ENCODE measurements at places on chromosomes 5 and 9.

- DNase-seq: no peak
Observed at GRCh38 chr9:135409286-135410200, 70.0 kb upstream of the PPP1R26 start.

DNA sequence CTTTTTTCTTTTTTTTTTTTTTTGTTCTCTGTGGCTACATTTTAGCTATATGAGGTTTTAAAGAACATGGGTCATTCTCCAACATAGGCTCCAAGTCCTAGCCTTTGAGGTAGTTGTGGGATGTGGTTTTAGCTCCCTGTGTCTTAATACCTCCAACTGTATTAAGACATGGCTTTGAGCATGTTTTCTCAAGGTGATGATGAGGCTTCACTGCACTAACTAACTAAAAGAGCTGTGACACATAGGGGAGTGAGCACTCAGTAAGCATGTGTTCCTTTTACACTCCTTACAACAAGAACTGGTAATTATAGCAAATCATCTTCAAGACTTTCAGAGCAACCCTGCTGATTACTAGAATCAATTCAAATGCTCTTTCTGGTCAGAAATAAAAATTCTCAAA, 333.6 kb upstream of the CCNH start:
- no peak for DNase-seq

- no peak for DNase-seq
Observed at GRCh38 chr9:108273988-108274387, 581.8 kb downstream of the ACTL7B start.

GRCh38 chr5:52735139-52735538, 52.6 kb upstream of the ITGA1 start:
- no peak for DNase-seq

GRCh38 chr5:66722686-66723085, 126.5 kb downstream of the MAST4 start:
- no peak for DNase-seq

- no peak for DNase-seq
Observed at GRCh38 chr5:5270958-5271785, 131.0 kb downstream of the ADAMTS16 start.

DNA sequence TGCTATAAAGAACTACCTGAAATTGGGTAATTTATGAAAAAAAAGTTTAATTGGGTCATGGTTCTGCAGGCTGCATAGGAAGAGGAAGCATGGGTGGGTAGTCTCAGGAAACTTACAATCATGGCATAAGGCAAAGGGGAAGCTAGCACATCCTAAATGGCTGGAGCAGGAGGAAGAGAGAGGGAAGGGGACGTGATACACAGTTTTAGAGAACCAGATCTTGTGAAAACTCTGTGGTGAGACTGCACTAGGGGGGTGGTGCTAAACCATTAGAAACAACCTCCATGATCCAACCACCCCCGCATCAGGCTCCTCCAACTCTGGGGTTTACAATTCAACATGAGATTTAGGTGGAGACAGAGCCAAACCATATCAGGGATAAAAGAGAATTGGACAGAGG, 624.2 kb downstream of the PRR16 start:
- no peak for DNase-seq

- DNase-seq: no peak
Observed at GRCh38 chr9:21047281-21047691, 15.8 kb upstream of the HACD4 start.

GRCh38 chr5:39998518-39998917, 573.7 kb upstream of the DAB2 start:
- DNase-seq: no peak

DNA sequence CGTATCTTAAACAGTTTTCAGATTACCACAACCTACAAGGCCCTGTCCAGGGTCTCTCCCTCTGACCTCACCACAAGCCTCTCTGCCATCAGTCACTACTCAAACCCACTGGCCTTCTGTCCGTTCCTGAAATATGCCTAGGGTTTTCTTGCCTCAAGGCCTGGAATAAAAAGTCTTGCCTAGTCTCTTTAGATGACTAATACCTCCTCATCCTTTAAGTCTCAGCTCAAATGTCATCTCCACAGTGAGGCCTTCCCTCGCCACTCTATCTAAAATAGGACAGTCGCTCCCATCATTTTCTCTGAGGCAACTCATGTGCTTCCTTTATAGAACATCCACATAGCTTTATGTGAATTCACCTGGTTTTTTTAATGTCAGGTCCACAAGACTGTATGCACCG, 5.2 kb downstream of the DENND1A start:
- no peak for DNase-seq

GRCh38 chr9:126615791-126616447, 2.2 kb downstream of the LMX1B start:
- DNase-seq: no peak

DNA sequence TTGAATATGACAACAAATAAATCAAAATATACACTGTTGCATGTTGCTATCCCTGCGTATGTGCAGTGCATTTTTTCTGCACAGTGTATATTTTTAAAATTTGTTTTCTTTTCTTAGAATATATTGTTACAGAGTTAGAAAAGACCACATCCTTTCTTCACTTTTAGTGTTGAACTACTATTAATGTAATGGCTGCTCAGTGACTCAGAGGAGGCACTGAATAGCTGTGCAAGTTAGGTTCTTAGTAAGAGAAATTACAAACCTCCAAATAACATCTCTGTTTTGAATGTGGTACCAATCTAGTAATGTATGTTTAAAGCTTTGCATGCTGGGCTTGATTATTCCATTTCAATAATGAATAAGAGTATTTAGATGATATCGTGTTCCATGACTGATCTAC, 208.9 kb upstream of the PRR16 start:
- DNase-seq: no peak

- DNase-seq: no peak
Observed at GRCh38 chr5:180047667-180048066, 23.9 kb downstream of the RNF130 start.

GRCh38 chr9:93317495-93318094, 133.7 kb downstream of the WNK2 start:
- no peak for DNase-seq

DNA sequence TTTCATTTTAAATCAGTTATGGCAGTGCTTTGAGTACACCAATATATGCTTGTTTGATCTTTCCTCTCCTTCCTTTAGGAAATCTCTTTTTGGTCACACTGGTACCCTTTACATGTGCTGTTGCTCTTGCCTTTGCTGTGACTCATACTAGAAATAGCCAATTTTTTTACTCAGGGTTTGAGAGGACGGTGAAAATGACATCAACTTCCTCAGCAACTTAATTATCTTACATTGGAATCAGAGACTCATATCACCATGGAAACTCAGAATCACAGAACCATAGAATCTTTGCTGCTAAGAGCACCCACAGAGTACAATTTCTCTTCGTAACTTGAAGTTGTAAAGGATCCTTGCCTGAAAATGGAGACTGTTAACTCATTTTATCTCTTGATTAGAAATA, 13.8 kb upstream of the ZNF300 start:
- no peak for DNase-seq

GRCh38 chr9:109441296-109441695, 56.8 kb downstream of the PTPN3 start:
- DNase-seq: no peak

- DNase-seq: no peak
Observed at GRCh38 chr9:133967024-133967741, 24.9 kb downstream of the VAV2 start.

- no peak for DNase-seq
Observed at GRCh38 chr9:72457366-72457765, 64.0 kb upstream of the TMC1 start.

DNA sequence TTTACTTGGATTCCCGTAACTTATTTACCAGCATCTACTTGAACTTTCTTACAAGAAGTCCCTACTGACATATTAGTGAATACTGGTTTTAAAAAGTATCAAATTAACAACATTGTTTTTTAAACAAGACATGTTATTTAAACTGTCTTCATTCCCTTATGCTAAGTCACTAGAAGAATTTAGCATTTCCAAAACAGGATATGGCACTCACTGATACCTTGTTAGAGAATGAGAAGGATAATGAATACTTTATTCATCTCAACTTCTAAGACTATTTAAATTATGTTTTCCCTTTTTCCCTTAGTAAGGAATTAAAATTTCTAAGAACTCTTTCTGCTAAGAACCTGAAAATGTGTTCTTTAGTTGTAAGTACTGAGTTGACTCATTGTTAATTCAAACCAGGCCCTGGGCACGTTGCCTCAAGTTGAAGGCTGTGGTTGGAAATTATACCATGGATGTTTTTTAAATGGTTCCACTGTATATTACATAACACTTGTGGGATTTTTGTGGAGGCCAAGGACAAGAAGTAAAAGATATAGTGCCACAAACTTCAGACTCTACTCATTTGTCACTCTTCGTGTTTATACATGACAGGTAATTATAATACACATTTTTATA, 219.0 kb upstream of the EDIL3 start:
- DNase-seq: no peak
